ENCODE measurements at places on chromosomes 5 and 9.
A peak's percentile ranks its signal among the peaks of the same experiment; 100 is the strongest.

DNA sequence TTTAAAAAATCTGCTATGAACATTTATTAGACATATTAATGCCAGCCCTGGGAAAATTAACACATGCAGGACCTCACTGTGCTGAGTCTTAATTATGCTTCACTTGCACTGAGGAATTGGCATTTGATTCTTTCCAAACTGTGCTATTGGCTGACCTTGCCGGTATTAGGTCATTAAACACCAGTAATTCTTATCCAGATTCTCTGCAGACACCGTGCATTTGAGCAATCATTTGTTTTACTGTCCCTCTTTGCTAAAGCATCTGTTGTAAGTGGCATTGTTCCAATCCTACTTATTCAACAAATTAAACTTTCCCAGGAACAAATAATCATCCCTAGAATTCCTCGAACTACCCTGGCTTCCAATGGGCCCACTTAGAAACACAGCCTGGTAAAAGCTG is 145.0 kb downstream of the SLC12A2 start:
- no peak overlapping the region for H3K27ac ChIP-seq
- H3K4me1 ChIP-seq: no peaks in the 10 kb centered on the region
- no peak for DNase-seq
- peaks cover 11% of the 10 kb centered on the region for H3K27me3 ChIP-seq
- no peaks in the 10 kb centered on the region for H3K36me3 ChIP-seq

DNA sequence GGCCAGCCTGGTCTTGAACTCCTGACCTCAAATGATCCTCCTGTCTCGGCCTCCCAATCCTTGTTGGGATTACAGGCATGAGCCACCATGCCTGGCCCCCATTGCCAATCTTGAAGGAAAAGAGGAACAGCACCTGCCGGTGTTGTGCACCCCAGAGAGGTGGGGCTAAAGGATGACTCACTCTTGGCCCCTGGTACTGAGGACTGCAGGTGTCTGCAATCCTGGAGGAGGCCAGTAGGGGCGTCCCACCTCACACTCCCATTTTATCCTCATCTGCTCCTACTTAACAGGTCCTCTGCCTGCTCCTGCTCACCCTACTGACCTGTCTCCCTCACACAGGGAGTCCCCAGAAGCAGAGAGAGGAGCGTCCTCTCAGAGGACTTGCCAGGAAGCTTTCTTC is 390.4 kb downstream of the ARHGEF28 start:
- no peaks in the 10 kb centered on the region for H3K36me3 ChIP-seq
- no peak overlapping the region for H3K4me3 ChIP-seq
- no peak for DNase-seq
- peaks cover 12% of the 10 kb centered on the region for H3K27me3 ChIP-seq
- H3K4me1 ChIP-seq: no peaks in the 10 kb centered on the region

- no peaks in the 10 kb centered on the region for H3K27me3 ChIP-seq
- no peak overlapping the region for H3K27ac ChIP-seq
- no peak for DNase-seq
Observed at GRCh38 chr5:151676314-151676712, 10.4 kb downstream of the SPARC start.

- peaks cover 31% of the 10 kb centered on the region for H3K4me1 ChIP-seq
- no peaks in the 10 kb centered on the region for H3K27me3 ChIP-seq
- no peak overlapping the region for H3K27ac ChIP-seq
- peaks cover 9% of the 10 kb centered on the region for H3K36me3 ChIP-seq
Observed at GRCh38 chr9:112093147-112093869, 81.8 kb downstream of the SUSD1 start.

- H3K4me1 ChIP-seq: no peaks in the 10 kb centered on the region
- DNase-seq: no peak
Observed at GRCh38 chr5:55286411-55286933, 21.0 kb downstream of the DHX29 start.

DNA sequence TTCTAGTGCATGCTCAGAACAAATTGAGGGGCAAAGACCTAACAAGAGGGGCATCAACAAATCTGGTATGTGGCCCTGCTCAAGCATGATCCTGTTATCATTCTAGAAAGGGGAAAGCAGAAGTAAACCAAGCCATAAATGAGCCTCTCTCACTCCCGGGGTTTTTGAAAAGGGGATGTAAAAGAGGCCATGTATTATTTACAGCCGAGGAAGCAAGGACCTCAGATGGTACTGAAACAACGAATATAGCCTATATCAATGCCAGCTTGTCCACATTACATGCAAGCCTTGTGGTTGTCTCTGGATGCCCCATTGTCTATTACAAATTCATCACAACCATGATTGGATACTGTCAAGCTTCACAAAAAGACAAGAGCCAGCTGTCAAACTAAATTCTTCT is 211.3 kb downstream of the DCP2 start:
- no peaks in the 10 kb centered on the region for H3K27me3 ChIP-seq
- peak; percentile 10 for DNase-seq
- H3K27ac ChIP-seq: no peak overlapping the region
- H3K4me3 ChIP-seq: no peak overlapping the region

DNA sequence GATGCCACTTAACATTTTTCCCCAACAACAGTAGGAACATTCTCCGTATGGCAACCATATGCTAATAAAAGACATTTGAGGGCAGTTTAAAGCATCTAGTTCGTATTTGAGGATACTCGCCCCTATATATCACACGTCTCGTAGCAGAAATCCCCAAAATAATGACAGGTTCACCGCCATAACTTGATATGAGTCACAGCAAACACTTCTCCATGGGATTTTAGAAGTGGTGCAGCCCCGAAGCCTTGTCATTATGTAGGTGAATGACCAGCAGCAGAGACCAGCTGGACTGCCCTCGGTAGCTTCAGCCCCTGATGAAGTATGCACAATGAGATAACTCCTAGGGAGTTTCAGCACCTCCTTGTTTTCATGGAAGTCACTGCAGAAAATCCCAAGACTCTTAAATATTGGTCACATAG is 2.0 kb downstream of the CTNND2 start:
- H3K36me3 ChIP-seq: no peaks in the 10 kb centered on the region
- no peak overlapping the region for H3K4me3 ChIP-seq
- no peak for DNase-seq
- H3K27ac ChIP-seq: no peak overlapping the region
- H3K27me3 ChIP-seq: peaks cover 35% of the 10 kb centered on the region

DNA sequence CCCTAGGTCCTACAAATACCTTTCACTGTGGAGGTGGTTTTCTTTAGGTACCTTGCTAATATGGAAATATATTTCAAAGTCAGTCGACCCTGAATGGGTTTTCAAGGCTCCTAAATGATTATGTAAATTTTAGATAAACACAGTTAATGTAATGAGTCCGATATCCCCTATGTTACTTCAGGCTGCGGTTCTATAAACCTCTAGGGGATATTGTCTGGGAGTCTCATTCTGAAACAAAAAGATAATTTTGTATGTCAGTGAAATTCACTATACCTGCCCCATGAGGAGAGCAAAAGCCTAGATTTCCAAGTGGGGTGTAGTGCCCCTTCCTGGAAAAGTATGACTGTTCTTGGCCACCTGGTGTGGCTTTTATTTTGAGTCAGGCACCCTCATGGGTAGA is 377.3 kb downstream of the ICE1 start:
- H3K27me3 ChIP-seq: no peaks in the 10 kb centered on the region
- H3K4me3 ChIP-seq: no peak overlapping the region
- no peak for DNase-seq
- H3K36me3 ChIP-seq: no peaks in the 10 kb centered on the region
- H3K4me1 ChIP-seq: no peaks in the 10 kb centered on the region
- H3K27ac ChIP-seq: no peak overlapping the region

All from stimulated activated naive B cell treated with anti-CD40 and anti-IgM and Interleukin-4, amounts not matched to agents 10 μg/mL and 1 μg/mL and 100 μg/mL, for 72 hours (primary cell).